ENCODE measurements at places on chromosomes 2 and 18. TPM values are rescaled to one million over a fixed set of nuclear protein-coding genes. Genes with fewer than 3 reads are reported as not detected.

DNA sequence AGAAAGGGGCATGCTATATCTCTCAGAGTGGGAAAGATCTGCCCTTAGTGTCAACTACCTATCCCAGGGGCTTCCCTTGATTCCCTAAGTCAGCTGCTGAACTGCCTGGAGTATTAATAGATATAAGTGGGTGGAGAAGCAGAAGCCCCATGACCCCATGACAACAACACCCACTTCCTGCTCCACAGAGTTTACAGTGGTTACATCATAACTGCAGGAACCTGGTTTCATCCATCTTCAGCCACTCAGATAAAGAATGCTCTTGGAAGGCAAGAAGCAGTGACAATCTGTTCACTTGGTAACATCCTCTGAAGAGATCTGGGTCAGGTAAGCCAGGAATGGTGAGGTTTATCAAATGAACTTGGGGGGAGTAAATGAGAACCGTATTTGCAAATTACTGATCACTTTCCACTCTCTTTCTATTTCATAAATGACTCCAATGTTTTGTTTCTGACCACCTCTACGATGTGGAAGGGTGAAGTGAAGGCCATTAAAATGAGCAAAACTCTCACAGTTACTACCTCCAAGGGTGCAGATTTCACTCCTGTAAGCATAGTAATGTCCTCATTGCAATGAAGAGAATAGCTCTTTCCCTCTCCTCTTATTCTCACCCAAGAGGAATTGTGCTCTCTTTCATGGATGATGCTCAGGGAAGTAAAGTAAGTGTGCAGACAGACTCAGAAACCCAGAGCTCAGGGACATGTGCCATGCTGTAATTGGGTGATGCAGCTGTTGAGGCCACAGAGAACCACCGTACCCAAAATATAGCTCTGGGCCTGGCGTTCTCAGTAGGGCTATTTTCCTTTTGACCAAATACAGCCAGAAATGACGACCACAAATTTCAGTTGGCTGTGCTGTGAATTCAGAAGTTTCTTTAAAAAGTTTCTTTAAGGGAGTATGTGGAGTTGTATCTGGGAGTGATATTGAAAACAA lies 192.8 kb upstream of the APCDD1 start:
- no peak for DNase-seq

DNA sequence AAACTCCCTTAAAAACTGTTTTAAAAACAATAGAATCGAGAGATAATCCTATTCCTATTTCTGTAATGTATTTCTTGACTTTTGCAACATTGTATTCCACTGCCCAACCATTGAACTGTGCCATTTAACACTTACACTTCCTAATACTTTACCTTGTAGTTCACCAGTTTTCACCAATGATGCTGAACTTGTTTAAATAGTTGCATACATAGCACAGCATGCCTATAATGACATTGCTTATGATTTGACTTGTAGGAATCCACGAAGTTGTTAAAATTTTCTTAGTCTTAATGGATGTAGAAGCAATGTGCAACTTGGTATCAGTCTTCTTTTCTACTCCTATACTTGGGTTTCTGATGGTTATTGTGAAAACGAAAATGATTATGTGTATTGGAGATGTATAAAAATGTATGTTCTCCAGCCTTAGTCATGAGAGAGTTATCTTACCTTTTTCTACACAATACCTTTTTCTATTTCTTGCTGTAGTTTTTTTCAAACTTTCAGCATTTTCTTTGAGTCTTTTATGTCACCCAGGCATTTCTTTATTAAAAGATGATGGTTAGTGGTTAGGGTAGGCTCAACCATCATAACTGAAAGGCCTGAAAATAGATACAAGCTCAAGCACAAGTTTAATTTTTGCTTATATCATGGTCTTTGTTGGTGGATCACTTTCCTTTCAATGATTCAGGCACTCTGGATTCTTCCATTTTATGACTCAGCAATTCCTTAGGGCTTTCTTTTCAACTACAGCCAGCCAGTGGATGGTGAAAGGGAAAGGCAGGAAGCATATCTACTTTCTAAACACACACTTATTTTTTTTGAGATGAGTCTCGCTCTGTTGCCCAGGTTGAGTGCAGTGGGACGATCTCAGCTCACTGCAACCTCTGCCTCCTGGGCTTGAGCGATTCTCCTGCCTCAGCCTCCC lies 9.4 kb downstream of the GPD2 start:
- peak; percentile 55 for DNase-seq

GRCh38 chr2:48927355-48927754 lies 171.8 kb upstream of the LHCGR start:
- DNase-seq = no peak

GRCh38 chr2:239882331-239882732 lies 142.8 kb downstream of the NDUFA10 start:
- DNase-seq = peak; percentile 38

GRCh38 chr2:226728996-226729395 lies 70.6 kb downstream of the IRS1 start:
- DNase-seq = peak; percentile 7

Gene TUBB8B
- total RNA-seq = not detected

GRCh38 chr2:128159437-128159836 lies 68.4 kb downstream of the UGGT1 start:
- DNase-seq = no peak
